ENCODE measurements at places on chromosomes 11 and 22. TPM values are rescaled to one million over a fixed set of nuclear protein-coding genes. Genes with fewer than 3 reads are reported as not detected.

Gene CADM1
- total RNA-seq = 1.7 TPM

Gene PIH1D2
- 0.39 TPM for total RNA-seq

Gene PKNOX2
- total RNA-seq = not detected

Gene ESRRA
- 40.5 TPM for total RNA-seq

Gene IGHMBP2
- total RNA-seq = 40.6 TPM

Gene RAB38
- total RNA-seq = 13.8 TPM

Gene ASRGL1
- total RNA-seq = 8.8 TPM

Gene RNF215
- 8.4 TPM for total RNA-seq

Gene TBC1D10A
- 25.6 TPM for total RNA-seq
